ENCODE measurements at places on chromosomes 2 and 18.

- DNase-seq = peak; percentile 73
These were observed 3.5 kb downstream of the NDUFA10 start for GRCh38 chr2:240021488-240022104.

GRCh38 chr2:236343400-236344161 lies 79.4 kb upstream of the ASB18 start:
- peak; percentile 41 for DNase-seq

DNA sequence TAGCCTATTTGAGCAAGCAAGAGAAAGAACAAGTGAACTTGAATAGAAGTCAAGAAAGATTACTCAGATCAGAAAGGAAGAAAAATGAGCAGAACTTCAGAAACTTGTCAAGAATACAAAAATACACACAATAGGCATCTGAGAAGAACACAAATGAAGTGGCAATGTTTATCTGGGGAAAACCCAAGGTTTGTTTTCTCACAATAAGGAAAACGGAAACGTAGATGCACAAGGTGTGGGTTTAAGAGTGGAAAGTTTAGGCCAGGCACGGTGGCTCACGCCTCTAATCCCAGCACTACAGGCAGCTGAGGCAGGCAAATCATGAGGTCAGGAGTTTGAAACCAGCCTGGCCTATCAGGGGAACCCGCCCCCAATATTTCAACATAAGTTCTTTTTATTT lies 159.5 kb upstream of the GYPC start:
- no peak for DNase-seq

GRCh38 chr2:119702918-119703401 lies 24.0 kb downstream of the TMEM177 start:
- DNase-seq = peak; percentile 63

DNA sequence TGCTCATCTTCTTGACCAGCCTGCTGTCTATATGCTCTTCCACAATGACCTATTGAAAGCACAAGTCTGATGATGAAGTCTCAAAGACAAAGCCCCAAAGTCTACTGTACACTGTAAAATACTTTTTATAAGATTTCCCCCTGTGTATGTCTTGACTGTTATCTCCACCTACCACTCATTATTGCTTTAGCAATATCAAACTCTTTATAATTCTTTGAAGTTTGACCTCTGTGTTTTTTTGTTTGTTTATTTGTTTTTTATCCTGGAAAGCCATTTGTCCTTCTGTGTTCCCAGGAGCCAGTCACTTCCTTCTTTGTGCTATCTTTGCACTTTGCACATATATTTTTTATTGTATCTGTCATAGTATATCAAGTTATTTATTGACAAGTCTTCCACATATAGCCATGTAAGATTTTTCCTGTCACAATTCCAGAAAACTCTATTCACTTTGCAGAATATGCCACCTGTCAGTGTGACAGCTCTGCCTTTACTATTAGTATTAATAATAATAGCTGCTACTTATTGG lies 66.3 kb downstream of the RND3 start:
- DNase-seq = no peak

- no peak for DNase-seq
These were observed 267.0 kb downstream of the CCDC85A start for GRCh38 chr2:56450772-56451171.

DNA sequence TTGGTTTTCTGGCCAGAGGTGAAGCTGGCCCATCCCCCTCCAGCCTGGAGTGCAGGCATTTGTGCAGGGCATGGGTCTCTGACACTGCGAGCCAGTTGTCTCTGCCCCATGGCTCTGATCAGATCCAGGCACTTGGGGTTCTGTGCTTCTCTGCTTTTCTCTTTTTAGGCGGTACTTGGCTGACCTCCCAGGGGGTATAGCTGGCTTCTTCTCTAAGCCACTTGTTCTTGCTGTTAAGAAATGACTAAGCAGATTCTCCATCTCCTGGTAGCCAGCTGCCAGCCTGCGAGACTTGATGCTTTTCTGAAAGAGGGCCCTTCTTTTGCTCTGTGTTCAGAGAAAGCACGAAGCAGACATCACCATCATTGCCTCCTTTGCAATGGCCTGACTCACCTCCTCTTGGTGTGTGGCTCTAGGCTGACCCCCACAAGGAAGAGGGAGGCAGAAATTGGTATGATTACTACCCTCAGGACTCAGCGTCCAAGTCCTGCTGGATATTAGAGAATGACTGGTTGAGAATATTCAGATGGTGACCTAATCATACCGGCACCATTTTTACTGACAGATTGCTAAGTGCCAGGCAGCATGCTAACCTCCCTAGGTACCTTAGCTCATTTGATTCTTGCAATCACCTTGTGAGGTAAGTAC lies 32.7 kb downstream of the TNP1 start:
- DNase-seq = no peak

DNA sequence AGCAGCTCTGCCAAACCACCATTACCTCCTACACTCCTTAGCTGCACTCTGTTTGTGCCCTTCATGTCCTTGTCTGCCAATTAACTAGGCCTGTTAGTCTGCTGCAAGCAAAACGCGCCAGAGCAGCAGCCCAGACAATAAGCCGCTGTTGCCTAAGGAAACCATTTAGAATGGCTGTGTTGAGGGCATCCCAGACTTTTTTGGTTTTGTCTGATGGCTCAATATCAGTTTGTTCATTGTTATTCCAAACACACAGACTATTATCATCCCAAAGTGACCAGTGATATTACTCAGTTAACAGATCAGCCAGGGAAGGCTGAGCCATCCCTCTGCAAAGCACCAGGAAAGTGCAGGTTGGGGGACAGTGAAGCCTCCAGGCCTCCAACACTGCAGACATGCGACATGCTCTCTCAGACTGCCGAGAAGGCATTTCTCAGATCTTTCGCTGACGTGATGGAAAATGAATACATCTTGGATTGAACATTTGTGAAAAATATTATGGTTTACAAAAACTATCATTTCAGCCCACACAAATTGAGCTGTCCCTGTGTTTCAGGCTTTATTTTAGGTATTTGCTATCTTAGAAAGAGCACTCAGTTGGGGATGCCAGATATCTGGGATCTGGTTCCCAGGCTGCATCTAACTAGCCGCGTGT lies 182.0 kb upstream of the HNRNPA3 start:
- DNase-seq = no peak

DNA sequence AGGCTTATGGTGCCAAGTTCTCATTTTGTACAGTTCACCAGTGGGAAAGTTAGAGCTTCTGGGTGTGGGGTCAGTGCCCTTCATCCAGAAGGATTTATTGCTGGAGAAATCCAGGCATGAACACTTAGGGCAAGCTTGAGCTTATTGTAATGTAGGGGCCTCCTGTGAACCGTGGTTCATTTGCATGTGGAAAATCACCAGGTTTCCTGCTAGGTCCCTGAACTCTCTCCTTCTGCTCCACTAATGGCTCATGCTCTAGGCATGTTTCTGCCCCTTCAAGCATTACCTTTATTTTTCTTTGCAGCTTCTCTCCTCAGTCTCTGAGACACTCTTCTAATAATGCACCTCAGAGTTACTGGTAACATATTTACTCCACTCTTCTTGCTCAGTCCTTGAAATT lies 79.3 kb upstream of the FAM98A start:
- DNase-seq = no peak

DNA sequence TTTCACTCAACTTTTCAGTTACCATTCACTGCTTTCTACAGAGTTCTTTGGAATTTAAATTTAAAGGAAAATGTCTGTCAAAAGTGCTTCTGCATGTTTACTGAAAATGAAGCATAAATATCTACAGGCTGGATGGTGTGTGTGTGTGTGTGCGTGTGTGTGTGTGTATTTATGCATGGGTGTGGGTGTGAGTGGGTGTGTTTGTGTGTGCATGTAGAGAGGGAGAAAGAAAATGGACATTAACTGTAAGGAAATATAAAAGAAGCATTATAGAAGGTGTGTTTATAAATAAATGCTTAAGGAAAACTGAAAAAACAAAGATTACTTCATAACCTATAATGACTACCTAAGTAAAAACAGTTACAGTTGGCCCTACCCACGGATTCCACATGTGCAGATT lies 43.2 kb downstream of the FANCL start:
- no peak for DNase-seq

- DNase-seq = no peak
These were observed 186.3 kb downstream of the KCNE4 start for GRCh38 chr2:223238301-223238700.

DNA sequence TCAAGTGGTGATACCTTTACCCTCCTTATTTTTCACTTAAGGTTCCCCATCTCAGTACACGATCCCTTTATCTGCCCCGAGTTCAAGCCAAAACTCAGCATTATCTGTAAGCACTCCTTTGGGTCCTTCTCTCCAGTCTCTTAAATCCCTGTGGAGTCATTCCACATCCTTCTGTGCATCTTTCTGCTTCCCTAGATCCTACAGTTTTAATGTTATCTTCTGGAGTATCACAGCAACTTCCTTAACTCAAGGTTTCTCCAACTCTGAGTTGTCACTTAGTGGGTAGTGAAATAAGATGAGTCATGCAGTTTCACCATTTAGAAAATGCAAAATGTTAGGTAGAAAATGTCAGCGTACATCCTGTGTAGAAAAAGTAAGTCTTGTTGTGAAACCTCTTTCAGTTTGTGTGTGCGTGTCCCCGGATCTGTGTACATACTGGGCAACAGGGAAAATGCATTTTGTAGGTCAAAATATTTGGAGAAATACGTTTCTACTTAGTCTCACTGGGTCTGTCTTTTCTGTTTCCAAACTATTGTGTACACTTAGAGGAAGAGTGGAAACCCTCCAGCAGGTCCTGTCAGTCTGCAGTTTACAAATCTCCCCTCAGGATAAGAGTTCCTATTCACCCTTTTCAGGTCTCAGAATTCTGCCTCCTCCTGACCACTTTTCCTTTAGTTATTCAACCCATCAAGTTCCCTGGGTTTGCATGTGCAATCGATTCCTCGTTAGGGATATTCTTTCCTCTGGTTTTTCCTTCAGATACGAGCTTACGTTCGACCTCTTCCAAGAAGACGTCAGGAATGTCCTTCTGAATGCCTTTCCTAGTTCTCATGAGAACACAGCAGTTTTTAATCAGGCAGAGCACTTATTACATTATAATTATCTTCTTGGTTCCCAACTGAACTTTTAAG lies 154.8 kb downstream of the TGIF1 start:
- DNase-seq = peak; percentile 57

DNA sequence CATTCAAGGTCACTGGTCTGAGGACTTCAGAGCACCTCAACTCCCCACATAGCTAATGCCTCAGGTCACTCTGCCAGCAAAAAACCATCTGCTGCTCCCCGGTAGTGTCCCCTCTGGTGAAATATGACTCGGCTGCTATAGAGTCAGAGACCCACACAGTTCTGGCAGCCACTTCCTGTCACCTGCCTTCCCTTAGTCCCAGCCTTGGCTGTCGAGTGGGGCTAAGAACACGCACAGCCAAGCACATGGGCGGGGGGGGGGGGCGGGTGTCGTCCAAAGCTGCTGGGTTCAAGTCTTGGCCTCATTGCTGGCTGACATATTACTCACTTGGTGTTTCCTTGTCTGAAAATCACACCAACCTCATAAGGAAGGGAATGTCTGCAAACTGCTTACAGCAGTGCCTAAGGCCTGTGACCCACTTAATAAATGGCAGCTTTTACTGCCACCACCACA lies 37.5 kb downstream of the POLR1A start:
- DNase-seq = peak; percentile 25

GRCh38 chr2:1967242-1968208 lies 223.2 kb upstream of the PXDN start:
- DNase-seq = no peak

DNA sequence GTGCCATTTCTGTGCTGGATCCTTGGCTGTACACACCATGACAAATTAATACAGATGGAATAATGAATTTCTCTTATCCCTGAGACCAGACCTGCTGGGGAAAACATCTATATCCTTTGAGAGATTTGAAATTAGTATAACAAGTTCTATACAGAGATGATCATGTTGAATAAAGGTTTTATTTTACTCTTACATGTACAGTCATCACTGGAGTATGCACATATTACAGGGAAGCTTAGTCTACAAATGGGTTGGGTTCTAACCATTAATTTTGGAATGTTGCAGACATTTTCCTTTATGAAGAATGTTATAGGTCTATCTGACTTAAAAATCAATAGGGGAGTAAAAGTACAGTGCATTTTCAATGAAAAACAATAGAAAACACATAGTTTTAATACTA lies 29.9 kb upstream of the MMADHC start:
- DNase-seq = no peak

- no peak for DNase-seq
These were observed 33.6 kb downstream of the CYP26B1 start for GRCh38 chr2:72113847-72114692.

GRCh38 chr2:198890490-198890889 lies 567.2 kb downstream of the SATB2 start:
- DNase-seq = no peak

- no peak for DNase-seq
These were observed 11.4 kb downstream of the MYO5B start for GRCh38 chr18:50183556-50183955.

DNA sequence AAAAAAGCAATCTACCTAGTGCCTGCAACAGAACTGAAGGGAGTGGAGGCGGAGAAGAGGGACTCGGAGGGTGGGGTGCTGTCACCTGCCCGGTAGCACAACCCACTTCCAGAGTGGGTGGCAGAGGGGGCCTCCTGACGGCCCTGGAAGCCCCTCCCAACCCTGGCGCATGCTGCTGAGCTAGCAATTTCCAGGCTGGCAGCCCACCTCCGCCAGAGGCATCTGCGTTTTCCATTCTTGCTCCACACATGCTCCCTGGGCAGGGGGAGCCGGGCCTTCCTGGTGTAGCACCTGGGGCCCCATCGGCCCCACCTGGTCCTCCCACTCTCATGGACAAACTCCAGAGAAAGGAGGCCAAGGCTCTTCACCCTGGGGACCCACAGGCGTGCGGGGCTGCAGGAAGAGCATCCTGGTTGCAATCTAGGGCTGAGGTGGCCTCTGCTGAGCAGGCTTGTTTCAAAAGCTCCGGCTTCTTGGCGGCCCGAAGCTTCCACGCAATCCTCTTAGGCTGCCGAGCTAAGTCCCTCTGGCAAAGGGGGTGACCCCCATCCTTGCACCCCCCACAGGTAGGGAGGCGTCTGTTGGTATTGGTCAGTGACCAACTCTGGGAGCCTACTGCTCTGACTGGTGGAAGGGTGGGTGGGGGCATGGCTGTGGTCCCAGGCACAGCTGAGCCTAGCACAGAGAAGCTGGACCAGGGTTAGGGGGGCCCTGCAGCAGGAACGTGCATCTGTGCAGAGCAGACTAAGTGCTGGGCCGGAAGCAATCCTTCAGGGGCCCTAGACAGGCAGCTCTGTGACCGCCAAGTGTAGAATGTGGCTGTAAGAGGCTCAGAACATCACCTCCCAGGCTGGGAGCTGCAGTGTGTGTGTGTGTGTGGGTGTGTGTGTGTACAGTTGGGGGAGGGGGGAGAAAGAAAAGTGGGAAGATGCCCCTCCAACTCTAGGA lies 2.6 kb downstream of the HS6ST1 start:
- DNase-seq = no peak
